ENCODE measurements at places on chromosomes 4 and X. TPM values are rescaled to one million over a fixed set of nuclear protein-coding genes. Genes with fewer than 3 reads are reported as not detected.

DNA sequence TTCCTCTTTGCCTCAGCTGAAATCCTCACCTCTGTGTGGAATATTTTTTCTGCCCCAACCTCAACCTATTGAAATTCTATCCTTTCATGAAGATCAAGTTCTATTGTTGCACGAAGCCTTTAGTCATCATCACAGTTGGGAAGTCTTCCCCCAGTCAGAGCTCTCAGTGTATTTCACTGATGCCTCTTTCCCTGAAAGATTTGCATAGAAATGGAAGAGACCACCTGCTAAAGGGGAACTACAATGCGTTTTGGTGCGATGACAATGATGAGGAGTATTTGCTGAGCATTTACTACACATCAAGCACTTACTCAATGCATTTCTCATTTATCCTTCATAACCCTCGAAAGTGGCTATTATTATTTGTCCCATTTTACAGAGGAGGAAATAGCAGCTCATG, 151.2 kb upstream of the KLF3 start:
- H3K27ac ChIP-seq = no peak overlapping the region
- no peaks in the 10 kb centered on the region for H3K36me3 ChIP-seq
- H3K4me1 ChIP-seq = peaks cover 4% of the 10 kb centered on the region

Gene WDR17
- polyA plus RNA-seq = 1.1 TPM

GRCh38 chr4:22417408-22417807, 98.5 kb downstream of the ADGRA3 start:
- no peaks in the 10 kb centered on the region for H3K36me3 ChIP-seq
- no peak overlapping the region for H3K27ac ChIP-seq
- no peak overlapping the region for H3K4me3 ChIP-seq
- no peaks in the 10 kb centered on the region for H3K27me3 ChIP-seq
- H3K4me1 ChIP-seq = no peaks in the 10 kb centered on the region
- DNase-seq = no peak

GRCh38 chr4:535181-535923, 36.3 kb downstream of the PIGG start:
- peaks cover 72% of the 10 kb centered on the region for H3K36me3 ChIP-seq
- H3K27ac ChIP-seq = no peak overlapping the region
- H3K4me3 ChIP-seq = no peak overlapping the region
- no peaks in the 10 kb centered on the region for H3K27me3 ChIP-seq
- DNase-seq = no peak

Gene ITGB1BP2
- polyA plus RNA-seq = not detected

Gene MAGEA6
- polyA plus RNA-seq = not detected

Gene DCAF8L2
- not detected for polyA plus RNA-seq

Gene MBNL3
- polyA plus RNA-seq = 5.7 TPM

Gene DOCK11
- polyA plus RNA-seq = 20.8 TPM

GRCh38 chr4:948936-949300, 16.7 kb downstream of the TMEM175 start:
- H3K4me3 ChIP-seq = no peak overlapping the region
- peaks cover 34% of the 10 kb centered on the region for H3K36me3 ChIP-seq
- H3K4me1 ChIP-seq = no peaks in the 10 kb centered on the region
- peaks cover 4% of the 10 kb centered on the region for H3K27me3 ChIP-seq
- DNase-seq = no peak

DNA sequence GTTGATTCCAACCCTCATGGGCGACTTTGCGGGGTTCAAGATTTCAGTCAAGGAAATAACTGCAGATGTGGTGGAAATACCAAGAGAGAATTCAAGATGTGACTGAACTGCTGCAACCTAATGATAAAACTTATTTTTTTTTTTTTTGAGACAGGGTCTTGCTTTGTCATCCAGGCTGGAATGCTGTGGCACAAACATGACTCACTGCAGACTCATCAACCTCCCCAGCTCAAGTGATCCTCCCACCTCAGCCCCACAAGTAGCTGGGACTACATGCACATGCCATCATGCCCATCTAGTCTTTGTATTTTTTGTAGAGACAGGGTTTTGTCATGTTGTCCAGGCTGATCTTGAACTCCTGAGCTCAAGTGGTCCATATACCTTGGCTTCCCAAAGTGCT, 19.5 kb upstream of the WDFY3 start:
- H3K36me3 ChIP-seq = no peaks in the 10 kb centered on the region
- DNase-seq = no peak
- no peak overlapping the region for H3K27ac ChIP-seq

DNA sequence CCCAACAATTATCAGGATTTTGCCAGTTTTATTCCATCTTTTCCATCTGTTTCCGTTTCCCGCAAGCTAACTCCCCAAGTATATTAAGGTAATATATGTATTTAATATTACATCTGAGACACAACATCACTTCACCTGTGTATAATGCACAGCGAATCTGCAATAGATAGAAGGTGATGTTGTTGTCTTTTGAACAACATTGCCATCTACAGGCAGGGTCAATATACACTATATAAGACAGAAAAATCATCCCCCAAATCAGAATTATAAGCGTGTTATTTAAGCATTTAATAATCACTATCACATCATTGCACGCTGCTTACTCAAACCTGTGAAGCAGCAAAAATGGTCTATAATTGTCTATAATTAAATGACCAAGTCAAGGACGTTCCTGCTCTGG, 1115.5 kb downstream of the NLGN4X start:
- H3K27me3 ChIP-seq = no peaks in the 10 kb centered on the region
- H3K4me3 ChIP-seq = no peak overlapping the region
- peak; percentile 2 for DNase-seq
- H3K27ac ChIP-seq = no peak overlapping the region
- no peaks in the 10 kb centered on the region for H3K4me1 ChIP-seq

GRCh38 chr4:21753084-21753760, 195.3 kb downstream of the KCNIP4 start:
- H3K4me1 ChIP-seq = no peaks in the 10 kb centered on the region
- no peaks in the 10 kb centered on the region for H3K27me3 ChIP-seq
- DNase-seq = no peak
- H3K4me3 ChIP-seq = no peak overlapping the region
- H3K36me3 ChIP-seq = no peaks in the 10 kb centered on the region

DNA sequence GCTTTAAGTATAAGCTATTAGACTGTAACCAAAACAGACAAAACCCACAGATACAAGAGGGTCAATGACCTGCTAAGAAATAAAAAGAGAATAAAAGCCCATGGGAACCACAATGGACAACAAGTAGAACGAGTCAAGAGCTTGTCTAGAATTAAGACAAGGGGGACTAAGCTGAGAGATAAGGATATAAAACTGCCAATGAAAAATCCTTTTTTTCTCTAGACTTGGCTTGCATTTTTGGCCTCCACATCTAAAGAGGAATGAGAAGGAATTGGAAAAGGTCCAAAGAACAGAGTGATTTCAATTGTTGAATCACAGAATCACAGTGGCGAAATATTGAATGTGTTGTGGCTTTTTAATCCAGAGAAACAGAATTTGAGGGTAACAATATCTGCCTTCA, 135.7 kb downstream of the QDPR start:
- DNase-seq = no peak
- no peak overlapping the region for H3K4me3 ChIP-seq
- no peaks in the 10 kb centered on the region for H3K4me1 ChIP-seq
- H3K27ac ChIP-seq = no peak overlapping the region

DNA sequence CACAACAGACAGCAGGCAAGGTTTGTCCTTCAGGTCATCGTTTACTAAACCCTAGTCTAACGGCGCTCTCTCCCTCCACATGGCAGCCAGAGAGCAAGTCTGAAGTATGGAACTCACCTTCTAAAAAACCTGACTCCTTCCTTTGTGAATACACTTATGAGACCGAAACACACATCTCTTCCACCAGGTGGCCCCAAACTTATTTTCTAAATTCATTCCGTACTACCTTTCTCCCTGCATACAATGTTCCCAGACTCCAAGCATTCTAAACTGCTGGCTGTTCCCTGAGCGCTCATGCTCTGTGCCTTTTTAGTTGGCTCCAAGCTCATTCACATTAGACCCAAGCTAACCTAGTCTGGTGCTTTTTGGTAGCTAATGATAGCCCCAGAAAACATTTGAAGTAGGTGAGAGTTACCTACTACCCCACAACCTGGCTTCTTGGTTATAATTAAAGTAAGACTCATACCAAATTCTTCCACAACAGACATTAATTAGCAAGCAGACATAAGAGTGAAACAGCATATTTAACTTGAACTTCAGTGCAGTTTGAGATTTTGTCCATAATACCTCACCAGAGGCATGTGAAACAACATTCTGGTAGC, 67.6 kb upstream of the DCLK2 start:
- H3K4me1 ChIP-seq = no peaks in the 10 kb centered on the region
- no peak overlapping the region for H3K27ac ChIP-seq
- no peak overlapping the region for H3K4me3 ChIP-seq
- H3K36me3 ChIP-seq = no peaks in the 10 kb centered on the region
- DNase-seq = no peak
